ENCODE measurements at places on chromosomes 3 and 15.

DNA sequence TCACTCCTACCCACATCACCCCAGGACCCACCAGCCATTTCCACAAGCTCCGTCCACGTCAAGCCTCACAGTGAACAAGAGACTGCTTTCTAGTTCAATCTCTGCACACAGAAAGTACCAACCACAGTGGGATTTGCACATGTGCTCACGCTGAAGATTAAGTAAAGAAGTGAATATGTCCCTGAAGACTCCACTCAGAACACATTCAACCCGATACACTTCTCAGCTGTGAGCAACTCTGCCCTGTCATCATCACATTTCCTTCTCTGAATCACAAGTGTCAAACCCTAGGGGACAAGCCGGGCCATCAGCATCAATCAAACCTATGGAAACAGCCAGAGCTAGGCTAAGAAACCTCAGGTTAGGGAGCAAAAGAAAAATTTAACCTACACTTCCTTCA is 1.9 kb downstream of the STIMATE start:
- DNase-seq, result no peak

DNA sequence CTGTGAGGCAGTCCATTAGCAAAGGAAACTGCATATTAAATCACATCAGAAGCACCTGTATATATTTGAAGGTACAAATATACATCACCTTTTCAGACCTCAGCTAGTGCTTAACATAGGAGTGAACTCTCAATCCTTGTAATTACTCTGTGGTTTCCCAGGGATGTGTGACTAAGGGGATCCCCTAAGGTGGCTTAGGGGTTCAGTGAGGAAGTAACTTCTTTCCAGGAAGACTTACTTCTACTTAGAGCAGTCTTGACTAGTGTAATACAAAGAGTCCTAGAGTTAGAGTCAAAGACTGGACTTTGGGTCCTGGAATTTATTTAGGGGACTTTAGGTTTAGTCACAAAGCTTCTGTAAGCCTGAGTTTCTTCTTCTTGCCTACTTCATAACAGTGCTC is 8.7 kb upstream of the SUMF1 start:
- DNase-seq, result no peak

- no peak for DNase-seq
These were observed 8.2 kb upstream of the DNAAF4 start for GRCh38 chr15:55515991-55516776.

DNA sequence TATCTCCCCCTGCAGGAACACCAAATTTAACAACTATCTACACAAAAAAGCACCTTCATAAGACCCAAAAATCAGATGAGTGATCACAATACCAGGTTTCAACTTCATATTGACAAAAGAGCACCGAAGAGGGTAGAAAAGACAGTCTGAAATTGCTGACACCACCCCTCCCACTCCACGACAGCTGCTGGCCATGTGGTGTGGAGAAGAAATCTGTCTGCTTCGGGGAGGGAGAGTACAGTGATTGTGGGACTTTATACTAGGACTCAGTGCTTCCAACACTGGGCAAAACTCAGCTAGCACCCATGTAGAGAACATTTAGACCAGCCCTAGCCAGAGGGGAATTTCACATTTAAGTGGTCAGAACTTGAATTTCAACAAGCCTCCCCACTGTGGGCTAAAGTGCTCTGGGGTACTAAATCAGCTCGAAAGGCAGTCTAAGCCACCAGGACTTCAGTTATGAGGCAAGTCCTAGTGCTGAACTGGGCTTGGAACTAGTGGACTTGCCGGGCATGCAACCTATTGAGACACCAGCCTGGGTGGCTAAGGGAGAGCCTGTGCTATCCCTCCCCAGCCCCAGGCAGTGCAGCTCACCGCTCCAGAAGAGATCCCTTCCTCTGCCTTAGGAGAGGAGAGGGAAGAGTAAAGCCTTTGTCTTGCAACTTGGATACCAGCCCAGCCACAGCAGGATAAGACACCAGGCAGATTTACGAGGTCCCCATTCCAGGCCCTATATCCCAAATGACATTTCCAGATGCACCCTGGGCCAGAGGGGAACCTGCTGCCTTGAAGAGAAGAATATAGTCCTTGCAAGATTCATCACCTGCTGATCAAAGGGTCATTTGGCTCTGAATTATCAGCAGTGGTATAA is 44.6 kb upstream of the POU1F1 start:
- no peak for DNase-seq

- DNase-seq, result peak; percentile 84
These were observed 203.8 kb upstream of the CD96 start for GRCh38 chr3:111338059-111338698.

- peak; percentile 78 for DNase-seq
These were observed 75.1 kb upstream of the VGLL4 start for GRCh38 chr3:11718637-11719405.

DNA sequence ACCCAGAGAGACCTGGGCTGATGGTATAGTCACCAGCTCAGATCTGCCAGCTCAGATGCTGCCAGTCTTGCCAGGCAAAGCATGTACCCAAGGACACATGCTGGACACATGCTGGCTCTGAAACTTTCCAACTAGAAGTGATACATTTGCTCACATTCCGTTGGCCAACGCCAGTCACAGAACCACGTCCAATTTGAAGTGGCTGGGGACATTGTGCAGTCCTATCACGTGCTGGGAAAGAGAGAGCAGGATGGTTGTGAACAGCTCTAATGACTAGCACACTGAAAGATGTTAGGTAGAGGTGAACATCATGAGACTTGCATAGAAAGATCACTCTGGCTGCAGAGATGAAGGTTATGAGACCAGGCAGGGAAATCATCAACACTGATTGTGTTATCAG is 308.5 kb upstream of the ROPN1 start:
- DNase-seq, result no peak

DNA sequence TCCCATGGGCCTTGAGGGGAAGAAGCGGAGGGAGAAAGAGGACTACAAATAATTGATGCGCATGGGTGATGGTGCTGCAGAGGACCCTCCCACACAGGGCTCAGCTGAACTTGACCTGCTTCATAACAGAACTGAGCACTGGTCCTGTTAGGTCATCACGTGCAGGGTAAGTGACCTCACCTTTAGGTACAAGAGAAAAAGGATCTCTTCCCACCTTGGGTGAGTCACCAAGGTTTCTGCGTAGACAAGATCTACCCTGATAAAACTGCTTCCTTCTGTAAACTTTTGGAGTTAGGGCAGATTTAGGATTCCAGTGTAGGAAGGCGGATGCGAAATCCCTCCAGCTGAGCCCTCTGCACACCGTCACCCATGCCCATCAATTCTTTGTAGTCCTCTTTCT is 67.1 kb downstream of the FEM1B start:
- DNase-seq, result no peak

DNA sequence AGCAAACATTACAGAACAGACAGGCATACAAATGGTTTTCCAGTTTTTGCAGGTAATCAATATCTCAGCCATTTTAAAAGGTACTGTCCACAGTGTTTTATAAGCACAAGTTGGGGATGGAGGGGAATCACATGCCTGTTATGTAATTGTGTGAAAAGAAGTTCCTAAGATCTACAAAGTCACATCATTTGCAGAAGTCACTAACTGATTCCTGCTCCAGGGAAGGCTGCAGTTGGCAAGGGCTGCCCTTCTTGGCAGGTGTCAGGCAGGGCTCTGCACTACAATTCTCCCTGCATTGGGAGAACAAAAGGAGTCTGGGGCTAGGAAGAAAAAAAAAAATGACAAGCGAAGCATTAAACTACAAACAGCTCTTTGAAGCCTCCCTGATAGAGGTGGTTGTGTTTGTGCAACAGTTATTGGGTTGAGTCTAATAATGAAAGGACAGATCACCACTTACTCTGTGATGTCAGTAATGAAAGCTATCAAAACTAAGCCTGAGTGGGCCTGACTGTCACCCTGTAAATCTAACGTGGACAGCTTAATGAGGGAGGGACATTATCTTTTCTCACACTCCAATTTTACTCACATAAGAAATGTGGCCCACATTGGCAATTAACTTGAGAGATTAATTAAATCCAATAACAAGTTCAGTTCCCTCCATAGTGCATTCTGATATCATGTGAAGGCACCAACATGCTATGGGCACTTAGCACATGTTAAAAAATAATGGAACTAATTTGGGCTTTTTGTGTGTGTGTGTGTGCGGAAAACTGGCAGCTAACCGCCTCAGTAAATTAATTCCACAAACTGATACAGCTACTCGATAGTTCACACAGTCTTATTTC is 242.9 kb downstream of the FHIT start:
- DNase-seq, result no peak

DNA sequence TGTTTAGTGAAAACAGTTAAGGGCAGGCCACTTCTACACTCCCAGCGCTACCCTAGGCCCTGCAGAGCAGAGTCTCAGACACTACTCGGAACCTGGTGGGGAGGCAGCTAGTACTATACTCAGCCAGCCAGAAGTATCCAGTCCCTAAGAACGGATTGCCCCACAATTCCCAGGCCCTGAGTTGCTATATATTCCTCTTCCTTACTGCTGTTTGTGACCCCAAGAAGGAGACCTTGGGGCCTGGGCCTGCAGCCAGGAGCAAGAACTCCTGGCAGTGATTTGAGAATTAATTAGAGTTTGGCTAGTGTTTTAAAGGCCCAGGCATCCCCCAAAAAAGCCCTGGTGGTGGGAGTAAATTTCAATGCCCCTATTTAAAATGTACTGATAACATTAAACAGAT is 87.7 kb downstream of the RBPMS2 start:
- peak; percentile 60 for DNase-seq

DNA sequence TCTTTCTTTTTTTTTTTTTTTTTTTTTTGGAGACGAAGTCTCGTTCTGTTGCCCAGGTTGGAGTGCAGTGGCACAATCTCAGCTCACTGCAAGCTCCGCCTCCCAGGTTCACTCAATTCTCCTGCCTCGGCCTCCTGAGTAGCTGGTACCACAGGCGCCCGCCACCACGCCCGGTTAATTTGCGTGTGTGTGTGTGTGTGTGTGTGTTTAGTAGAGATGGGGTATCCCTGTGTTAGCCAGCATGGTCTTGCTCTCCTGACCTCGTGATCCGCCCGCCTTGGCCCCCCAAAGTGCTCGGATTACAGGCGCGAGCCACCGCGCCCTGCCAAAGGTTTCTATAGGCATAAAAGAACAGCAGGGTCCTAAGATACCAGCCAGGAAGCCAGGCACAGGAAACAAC is 261.0 kb upstream of the CCDC54 start:
- DNase-seq, result no peak

DNA sequence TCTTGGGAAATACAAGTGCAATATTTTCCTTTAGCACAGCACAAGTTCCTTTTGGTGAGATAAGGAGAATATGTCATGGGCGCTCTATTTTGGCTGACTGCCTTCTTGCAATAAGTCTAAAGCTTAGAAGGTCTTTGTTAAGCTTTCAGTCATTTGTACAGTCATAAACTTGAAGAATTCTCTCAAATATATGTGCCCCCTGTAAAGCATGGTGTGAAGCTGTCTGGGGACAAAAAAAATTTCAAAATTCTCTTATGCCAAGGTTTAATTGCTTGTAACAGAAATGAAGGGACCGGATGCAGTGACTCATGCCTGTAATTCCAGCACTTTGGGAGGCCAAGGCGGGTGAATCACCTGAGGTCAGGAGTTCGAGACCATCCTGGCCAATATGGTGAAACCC is 21.7 kb upstream of the ARID3B start:
- no peak for DNase-seq

DNA sequence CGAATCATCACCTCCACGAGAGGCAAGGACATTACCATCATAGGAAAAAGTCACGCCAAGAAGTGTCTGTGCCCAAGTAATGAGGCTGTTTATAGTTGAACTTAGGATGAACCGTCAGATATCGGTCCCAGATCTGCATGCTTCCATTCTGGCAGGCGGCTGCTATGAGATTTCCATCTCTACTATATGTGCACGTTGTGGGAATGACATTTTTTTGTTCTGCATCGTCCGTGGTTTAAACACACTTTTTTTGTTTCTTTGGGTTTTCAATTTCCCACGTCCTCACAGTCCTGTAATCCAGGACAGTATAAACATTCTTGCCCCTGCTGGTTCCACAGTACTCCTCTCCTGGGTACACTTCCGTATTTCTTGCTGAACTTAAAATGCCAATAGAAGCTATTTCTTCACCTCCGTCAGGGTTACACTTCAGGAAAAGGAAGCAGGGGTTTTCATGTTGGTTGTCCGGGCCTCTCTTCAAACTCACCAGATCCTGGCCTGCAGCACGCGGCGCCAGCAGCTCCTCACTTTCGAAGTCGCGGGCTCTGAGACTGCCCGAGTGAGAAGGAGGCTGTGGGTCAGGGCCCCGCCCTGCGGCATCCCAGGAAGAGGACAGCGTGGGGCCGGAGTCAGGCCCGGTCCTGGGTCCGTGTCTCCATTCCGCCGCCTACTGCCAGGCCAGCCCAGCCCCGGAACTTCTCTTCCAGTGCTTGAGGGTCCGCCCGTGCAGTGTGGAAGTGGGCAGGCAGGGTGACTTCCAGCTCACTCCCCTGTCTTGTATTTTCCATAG is 9.8 kb upstream of the TM4SF4 start:
- DNase-seq, result no peak

DNA sequence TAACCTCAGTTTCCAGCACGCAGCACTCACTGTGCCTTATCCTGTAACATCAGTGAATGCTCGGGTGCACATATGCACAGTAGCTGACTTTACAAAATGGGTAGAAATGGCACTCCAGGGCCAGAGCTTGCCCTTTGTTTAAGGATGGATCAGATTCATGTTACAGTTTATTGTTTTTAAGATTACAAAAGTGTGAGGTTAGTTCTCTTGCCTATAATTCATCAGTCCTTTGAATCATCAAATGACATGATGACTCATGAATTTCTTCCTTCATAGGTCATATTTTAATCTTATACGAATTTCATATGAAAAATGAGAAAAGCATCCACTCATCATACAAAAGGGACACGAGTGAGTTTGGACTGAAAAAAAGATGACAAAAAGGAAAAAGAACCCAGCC is 545.3 kb downstream of the GBE1 start:
- no peak for DNase-seq

GRCh38 chr15:74783808-74784175 is 1.9 kb downstream of the CSK start:
- DNase-seq, result no peak

DNA sequence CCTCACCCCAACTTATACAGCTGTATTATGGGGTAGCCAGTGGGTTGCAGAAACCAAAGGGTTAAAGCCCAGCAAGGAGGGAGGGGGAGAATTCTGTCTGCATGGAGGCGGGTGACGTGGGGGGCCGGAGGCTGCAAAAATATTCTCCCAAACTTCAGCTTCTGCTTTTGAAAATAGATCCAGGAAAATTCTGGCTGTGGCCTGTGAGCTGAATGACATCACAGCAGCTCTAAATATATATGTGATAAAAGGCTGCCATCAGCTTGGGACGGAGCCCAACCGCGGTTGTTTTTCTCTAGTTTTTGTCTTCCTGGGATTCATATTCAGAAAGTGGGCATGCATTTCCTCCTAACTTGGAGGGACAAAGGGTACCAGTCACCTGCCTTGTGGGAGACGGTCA is 27.6 kb downstream of the MAPKAPK3 start:
- DNase-seq, result no peak

- DNase-seq, result no peak
These were observed 6.9 kb downstream of the TUSC7 start for GRCh38 chr3:116716490-116716889.

- no peak for DNase-seq
These were observed 8.4 kb downstream of the TMEM43 start for GRCh38 chr3:14133188-14133800.

DNA sequence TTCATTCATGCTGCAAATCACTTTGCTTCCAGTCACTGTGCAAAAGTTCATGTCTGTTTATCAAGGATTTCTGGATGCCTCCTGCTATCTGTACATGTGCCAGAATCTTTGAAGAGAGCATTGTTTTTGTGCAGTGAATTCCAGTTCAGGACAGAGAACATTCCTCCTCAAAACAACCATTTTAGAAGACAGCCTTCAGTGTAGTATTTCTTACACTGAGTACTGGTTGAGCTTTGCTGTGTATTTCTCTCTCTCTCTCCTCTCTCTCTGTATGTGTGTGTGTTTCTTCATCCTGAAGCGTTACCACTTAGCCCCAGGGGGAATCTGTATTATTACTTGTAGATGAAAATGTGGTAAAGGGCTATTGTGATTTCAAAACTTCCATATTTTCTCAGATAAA is 123.8 kb upstream of the CHL1 start:
- DNase-seq, result no peak
